ENCODE measurements at places on chromosomes 2 and 18. TPM values are rescaled to one million over a fixed set of nuclear protein-coding genes. Genes with fewer than 3 reads are reported as not detected.

DNA sequence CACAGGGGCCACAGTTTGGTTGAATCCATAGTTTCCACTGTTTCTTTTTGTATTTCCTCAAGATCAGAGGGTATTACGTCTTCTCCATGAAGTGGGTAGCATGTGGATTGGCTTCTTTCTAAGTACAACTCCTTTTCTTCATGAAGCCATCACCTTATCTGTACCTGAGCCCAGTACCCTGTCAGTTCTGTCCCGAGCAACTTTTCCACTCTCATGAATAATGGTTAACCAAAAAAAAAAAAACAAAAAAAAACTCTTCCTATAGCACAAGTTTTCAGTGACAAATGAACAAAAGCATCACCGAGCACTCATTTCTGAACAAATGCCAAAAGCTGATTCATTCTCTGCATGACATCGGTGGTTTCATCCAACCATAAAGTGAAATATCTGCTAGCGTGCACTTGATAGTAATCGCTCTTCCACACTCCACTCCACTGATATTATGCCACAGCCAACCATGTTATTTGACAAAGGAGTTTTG, 53.0 kb upstream of the CCDC150 start:
- peak; percentile 58 for DNase-seq

TRIP12 gene
- total RNA-seq = 238 TPM

HS1BP3 gene
- 49.9 TPM for total RNA-seq

DNA sequence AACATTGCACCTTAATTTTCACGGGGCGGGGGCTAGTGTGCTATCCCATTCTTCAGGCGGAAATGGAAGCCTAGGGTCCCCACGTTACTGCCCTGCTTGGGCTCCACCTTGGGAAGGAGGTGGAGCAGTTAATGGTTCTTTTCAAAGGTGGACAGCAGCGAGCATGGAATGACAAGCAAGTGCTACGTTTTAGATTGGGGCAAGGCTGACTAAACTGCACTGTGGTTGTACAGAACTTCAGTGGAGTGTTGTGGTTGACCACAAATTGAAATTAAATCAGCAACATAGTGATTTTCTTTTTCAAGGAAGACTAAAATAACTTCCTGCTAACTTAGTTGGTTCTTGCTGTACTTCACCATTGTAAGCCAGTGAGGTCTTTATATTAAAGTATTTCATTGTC, 47.0 kb downstream of the CHRNA1 start:
- DNase-seq = no peak

FAM161A gene
- total RNA-seq = 2.0 TPM

- no peak for DNase-seq
Measured at GRCh38 chr2:22694856-22695255, 690.1 kb upstream of the KLHL29 start.

- no peak for DNase-seq
Measured at GRCh38 chr2:143685421-143686078, 556.3 kb downstream of the ARHGAP15 start.

- peak; percentile 3 for DNase-seq
Measured at GRCh38 chr2:223526106-223526505, 76.1 kb downstream of the SCG2 start.

GRCh38 chr2:3044587-3045317, 332.9 kb downstream of the EIPR1 start:
- DNase-seq = no peak

GRCh38 chr18:63848159-63848558, 39.3 kb upstream of the SERPINB2 start:
- DNase-seq = peak; percentile 72

DNA sequence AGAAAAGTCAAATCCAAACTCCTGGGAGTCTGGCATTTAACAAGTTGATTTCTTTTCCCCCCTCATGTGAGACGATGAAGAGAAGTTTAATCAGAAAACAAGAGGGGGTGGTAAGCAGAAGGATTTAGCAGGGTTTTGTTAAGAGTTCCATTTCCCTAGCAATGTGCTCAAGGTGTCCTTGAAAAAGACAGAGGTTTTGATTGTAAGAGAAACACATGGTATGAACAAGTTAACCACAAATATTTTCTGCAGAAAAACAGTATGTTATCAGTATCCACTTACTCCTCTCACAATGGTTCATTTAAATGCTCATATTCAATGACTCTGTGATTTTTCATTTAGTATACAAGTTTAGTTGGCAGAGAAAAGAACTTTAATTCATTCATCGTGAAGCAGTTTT, 26.8 kb downstream of the LAMA1 start:
- no peak for DNase-seq

- DNase-seq = peak; percentile 4
Measured at GRCh38 chr18:32730068-32730467, 42.8 kb downstream of the KLHL14 start.

GRCh38 chr2:3115301-3116042, 262.1 kb downstream of the EIPR1 start:
- no peak for DNase-seq

GRCh38 chr18:75422341-75422910, 5.1 kb downstream of the SMIM21 start:
- DNase-seq = no peak

- DNase-seq = no peak
Measured at GRCh38 chr2:25979001-25979400, 3.3 kb downstream of the KIF3C start.

- no peak for DNase-seq
Measured at GRCh38 chr2:147108548-147108947, 736.3 kb upstream of the ACVR2A start.

GRCh38 chr2:130852521-130853115, 15.9 kb downstream of the ARHGEF4 start:
- no peak for DNase-seq

DNA sequence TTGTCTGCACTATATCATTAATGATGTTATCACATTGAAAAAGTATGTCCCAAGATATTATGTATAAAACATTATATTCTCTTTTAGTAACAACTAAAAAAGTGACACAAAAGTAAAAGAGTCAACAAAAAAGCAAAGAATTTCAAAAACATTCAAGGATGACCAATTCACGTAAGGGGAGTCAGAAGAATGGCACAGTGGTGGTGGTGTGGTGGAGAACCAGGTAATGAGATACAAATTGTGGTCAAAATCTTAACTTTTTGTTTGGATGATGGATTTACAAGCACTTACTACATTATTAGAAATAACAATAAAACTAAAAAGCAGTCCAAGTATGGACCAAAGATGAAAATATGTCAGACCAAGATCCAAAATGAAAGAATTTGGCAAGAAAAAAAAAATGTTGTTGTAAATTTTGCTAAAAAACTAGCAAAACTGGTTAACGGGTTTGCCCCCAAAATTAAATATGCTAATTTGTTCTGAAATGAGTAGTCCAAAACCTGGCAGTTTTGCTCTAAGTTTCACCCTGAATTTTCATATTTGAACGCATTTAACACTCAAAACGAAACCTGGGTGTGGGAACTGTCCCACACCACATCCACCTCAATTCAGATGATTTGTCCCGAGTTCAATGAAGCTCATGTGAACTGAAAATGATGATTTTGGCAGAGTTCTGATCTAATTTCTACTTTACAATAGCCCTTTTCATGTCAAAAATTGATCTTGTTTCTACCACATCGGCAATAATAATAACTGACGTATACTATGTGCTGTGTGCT, 135.8 kb downstream of the IKZF2 start:
- DNase-seq = no peak

DNA sequence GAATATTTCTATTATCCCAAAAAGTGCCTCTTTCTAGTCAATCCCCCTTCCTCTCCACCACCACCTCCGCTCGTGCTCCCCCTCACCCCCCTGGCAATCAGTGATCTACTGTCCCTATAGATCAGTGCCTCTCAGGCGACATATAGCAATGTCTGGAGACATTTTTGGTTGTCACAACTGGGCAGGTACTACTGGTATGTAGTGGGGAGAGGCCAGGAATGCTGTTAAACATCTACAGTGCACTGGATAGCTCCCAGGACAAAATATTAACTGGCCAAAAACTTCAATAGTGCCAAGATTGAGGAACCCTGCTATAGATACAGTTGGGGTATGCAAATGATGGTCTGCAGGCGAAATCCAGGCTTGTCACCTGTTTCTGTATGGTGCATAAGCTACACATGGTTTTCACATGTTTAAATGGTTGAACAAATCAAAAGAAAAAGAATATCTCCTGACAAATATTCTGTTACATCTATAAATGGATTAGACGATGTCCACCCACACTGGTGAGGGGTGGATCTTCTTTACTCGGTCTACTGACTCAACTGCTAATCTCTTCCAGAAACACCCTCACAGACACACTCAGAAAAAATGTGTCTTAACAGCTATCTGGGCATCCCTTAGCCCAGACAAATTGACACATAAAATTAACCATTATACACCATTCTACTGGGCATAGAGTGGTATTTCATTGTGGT, 25.5 kb downstream of the DPYSL5 start:
- no peak for DNase-seq

- DNase-seq = peak; percentile 7
Measured at GRCh38 chr2:37000318-37000717, 34.0 kb upstream of the STRN start.

UGT1A4 gene
- not detected for total RNA-seq

GRCh38 chr2:236550701-236551465, 18.7 kb upstream of the ACKR3 start:
- DNase-seq = no peak

DNA sequence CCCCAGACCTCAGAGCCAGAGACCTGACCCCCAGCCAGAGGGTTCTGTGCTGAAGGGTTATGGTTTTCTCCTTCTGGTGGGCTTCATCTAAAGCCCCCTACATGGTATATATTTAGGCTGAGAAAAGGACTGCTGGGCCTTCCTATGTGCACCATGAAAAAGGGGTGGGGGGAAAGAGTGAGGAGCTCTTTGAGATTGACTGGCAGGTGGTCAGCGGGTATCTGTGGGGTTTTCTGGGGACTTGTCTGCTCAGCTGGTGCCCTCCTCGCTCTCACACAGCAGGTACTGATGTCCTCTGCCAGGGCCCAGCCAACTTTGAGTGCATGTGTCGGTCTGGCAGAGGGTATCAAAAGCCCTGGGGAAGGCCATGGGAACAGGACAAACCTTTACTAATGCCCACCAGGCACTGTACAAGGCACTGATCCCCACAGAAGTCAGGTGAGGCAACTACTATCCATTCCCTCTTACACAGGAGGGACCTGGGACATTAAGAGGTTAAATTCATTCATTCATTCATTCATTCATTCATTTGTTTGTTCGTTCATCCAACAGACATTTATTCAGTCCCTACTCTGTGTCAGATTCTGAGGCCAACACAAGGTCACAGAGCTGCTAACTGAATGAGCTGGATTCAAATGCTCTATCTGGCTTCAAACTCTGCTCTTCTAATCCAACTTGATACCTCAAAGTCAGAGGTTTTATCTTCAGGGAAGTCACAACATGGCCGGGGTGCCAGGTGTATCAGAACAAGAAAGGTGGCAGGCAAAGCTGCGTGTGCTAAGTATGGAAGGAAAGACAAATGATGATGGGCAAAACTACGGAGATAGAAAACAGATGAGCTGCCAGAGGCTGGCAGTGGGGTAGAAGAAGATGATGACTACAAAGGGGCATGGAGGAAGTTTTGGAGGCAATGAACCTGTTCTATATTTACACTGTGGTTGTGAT, 44.6 kb downstream of the REEP1 start:
- DNase-seq = no peak

DNA sequence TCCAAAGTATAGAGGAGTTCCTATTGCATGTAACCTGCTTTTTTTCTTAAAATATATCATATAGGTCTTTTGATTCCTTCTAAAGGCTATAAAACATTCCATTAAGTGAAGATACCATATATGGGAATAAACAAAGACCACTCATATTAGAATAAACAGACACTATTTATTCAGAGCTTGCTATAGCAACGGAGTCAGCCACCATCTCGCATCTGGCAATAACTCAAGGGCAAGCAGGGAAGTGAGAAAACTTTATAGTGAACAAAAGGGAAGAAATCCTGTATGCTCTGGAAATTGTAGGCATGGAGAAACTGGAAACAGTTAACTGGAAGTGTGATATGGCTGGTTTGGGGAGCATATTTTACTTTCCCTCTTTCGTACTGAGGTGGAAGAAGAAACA, 301.9 kb downstream of the PTH2R start:
- DNase-seq = no peak

- peak; percentile 54 for DNase-seq
Measured at GRCh38 chr2:142989273-142990204, 112.1 kb downstream of the KYNU start.

FZD7 gene
- total RNA-seq = 0.19 TPM

BOK gene
- total RNA-seq = 99.4 TPM

DNA sequence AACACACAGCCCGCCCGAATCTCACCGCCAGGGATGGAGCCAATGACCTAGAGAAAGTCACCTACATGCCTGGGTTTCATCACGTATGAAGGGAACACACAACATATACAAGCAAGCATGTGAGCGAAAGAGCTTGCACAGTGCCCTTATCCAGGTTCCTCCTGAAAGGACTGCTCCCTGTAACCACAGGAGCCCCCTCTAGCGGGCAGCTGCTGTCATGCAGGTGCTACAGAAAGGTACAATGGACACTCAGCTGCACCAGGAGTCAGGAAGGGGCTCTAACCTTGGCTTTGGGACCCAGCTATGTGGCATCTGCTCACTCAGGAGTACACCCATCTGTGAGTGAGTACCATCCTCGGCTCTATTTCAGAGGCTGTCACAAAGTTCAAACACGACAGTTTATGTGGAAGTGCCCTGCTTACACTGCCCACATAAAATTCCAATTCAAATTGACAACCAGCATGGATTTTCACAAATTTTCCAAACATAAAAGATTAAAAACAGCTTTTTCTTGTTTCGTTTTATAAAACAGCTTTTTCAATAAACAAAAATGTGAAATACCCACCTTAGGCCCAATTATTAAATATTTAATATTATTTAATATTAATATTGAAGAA, 3.5 kb downstream of the NDUFA10 start:
- peak; percentile 83 for DNase-seq

DNA sequence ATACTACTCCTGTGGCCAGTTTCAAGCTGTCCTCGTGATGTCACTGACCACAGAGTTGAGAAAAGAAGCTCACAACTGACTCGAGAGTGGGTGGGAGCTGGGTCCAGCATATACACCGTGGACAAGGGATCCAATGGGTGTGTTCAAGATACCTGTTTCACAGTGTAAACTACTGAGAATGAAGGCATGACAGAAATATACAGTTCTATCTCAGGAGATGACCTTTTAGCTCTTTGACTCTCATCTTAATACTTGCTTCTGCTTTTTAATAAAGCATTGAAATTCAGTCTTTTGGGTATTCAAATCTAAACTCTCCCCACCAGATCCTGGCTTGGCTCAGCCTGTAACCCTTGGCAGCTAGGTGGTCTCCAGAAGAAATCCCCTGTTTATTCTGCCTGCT, 130.1 kb downstream of the MAP2 start:
- no peak for DNase-seq

DNA sequence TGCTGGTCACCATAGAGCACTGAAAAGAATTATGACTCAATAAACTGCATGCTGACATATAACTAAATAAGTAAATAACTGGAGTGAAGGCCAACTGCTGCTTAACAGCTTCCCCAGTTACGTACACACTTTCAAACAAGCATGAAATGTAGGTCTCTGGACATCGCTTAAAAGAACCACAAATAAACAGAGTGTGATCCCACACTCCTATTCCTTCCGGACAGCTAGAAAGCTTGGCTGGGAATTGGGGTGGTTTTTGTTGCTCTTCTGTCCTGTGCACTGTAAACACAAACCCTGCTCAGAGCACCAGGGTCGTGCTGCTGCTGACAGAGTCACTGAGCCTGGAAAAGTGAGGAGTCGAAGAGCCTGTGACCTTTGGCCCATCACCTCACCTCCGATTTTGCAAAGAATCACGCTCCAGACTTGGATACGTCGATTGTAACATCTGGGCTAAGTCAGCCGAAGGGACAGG, 162.7 kb upstream of the NT5C1B start:
- no peak for DNase-seq

CNGA3 gene
- total RNA-seq = not detected

SLC30A3 gene
- 17.9 TPM for total RNA-seq

CHRNA1 gene
- 0.51 TPM for total RNA-seq

All from dermis blood vessel endothelial cell (primary cell).